ENCODE measurements at places on chromosomes 6 and 20.
A peak's percentile ranks its signal among the peaks of the same experiment; 100 is the strongest.

GRCh38 chr20:47778398-47779354, 6.6 kb downstream of the SULF2 start:
- no peak for DNase-seq

DNA sequence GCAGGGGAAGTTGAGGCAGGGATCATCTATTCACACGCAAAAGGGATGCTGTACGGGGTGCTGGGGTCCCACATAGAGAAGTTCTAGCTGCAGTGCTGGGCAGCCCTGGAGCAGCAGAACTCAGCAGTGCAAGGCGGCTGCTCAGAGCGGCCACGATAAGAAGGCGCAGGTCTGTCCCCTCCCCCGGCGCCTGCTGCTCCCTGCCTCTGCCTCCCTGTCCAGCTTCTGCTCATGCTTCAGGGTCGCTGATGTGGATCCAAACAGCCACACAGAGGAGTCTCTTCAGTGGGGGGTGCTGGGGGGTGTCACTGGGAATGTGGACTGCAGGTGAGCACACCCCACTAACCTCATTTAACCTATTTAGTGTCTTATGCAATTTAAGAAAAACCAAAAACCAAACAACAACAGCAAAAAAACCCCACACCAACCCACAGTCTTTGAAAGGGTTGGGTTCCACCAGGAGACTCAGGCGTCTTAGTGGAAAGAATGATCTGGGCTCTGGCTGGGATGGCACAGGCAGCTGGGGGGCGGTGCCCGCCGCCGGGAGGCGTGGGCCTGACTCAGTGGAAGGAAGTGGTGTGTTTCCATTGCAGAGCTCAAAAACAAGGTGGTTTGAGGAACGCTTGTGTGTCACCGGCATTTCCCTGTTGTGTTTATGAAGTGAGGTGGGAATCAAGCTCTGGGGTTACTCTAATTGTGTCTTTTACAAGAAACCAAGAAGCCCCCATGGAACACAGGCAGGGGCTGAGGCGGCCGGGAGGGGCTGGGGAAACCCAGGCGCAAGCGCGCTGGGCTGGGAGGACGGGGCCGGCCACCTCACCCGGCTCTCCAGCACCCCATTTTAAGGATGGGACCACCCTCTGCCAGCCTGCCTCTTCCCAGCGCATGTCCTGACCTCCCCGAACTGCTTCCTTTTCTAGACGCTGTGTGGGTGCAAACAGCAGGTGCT, 55.1 kb downstream of the IRF4 start:
- DNase-seq, result peak; percentile 93

DNA sequence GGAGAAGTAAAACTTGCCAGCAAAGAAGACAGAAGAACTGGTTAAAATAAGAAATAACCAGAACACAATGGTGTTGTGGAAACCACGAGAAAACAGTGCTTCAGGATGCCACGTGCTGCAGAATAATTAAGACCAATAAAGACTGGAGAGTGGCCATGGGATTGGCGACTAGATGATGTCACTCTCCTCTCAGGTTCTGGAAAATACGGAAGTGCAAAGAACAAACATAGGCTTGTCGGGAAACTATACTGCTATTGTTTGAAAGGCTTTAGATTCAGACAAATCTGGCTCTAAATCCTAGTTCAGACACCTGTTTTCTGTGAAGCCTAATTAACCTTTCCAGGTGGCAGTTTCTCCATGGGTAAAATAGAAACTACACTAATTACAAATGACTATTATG, 138.4 kb upstream of the STXBP5 start:
- no peak for DNase-seq

DNA sequence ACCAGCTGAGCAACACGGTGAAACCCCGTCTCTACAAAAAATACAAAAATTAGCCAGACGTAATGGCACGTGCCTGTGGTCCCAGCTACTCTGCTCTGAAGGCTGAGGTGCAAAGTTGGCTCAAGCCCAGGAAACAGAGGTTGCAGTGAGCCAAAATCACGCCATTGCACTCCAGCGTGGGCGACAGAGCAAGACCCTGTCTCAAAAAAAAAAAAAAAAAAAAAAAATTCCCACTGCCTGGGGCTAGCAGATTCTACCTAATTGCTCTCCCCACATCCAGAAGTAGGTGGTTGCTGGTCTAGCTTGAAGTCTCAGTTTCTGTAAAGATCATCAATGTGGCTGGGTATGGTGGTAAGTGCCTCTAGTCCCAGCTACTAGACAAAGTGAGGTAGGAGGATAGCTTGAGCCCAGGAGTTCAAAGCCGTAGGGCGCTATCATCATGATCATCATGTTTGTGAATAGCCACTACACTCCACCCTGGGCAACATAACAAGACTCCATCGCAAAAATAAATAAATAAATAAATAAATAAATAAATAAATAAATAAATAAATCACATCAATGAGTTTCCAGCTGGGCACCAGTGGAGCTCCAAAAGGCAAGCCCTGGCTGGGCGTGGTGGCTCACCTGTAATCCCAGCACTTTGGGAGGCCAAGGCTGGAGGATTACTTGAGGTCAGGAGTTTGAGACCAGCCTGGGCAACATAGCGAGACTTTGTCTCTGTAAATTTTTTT, 6.3 kb upstream of the AP5S1 start:
- DNase-seq, result no peak

GRCh38 chr6:91045161-91045560, 458.3 kb upstream of the MAP3K7 start:
- DNase-seq, result no peak

DNA sequence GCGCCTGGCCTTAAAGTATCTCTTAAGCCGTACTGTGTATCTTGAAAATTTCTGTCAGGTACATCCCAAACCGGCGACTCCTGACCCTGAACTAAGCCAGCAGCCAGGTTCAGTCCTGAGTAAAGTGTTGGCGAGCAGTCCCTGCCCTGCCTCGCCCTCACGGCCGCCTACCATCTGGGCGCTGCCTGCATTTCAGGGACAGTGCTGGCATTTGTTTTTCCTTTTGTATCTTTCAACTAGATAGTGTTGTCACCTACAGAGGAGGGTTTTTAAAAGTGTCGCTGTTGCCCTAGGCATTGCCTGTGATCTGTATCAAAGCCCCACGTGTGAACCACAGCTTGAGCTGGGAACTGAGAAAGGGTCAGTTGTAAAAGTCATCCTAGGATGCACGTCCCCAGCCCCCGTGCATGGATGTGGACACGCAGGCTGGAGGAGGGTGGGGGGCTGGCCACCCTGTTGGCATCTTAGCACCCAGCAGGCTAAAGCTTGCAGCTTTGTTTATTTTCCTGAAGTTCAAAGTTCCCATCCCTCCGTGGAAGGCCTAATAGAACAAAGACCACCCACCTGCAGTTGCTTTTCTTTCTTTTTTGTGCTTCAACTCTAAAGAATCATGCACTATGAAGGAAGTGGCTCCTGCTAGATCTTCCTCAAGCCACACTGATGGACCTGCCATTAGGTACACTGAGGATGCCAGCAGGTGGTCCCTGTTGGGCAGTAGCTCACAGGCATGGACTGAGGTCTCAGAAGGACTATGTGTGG, 136.8 kb downstream of the ZDHHC14 start:
- DNase-seq, result no peak

DNA sequence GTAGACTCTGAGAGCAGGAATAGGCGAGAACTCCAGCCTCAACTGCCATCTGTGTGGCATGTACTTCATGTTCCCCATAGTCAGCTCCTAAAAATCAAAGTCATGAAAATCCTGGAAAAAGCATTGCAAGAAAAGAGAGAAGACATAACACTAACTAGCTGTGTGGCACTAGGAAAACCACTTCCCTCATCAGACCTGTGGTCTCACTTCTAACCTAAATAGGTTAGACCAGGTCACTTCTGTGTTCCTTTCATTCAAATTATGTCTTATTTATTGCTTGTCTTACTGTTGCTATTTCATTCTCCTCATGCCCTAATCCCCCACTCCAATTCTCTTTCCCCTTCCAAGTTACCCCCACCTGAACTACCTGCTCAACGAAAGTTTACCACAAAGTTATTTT, 70.2 kb downstream of the TNFRSF21 start:
- DNase-seq, result no peak

GRCh38 chr6:3795836-3796718, 44.6 kb upstream of the PXDC1 start:
- no peak for DNase-seq

DNA sequence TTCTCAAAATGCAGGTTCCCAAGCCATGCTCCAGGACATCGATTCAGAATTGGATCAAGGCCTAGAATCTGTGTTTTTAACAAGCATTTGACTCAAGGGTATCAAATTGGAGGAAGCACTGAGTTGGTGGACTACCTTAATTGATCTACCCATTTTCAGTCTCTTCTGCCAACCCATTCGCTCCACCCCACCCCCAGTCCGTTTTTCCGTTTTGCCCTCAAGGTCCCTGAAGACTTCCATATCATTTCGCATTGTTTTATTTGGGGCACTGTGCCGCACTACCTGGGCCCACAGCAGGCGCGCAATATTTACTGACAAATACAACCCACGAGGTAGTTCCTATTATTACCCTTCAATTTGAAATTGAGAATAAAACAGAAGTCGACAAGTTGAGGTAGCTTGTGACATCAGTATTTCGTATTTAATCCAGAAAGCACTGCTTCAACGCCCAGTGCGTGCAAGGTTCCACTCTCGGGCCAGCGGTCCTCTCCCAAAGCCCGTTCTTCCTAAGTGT, 557 bp upstream of the DHX35 start:
- DNase-seq, result peak; percentile 10

DNA sequence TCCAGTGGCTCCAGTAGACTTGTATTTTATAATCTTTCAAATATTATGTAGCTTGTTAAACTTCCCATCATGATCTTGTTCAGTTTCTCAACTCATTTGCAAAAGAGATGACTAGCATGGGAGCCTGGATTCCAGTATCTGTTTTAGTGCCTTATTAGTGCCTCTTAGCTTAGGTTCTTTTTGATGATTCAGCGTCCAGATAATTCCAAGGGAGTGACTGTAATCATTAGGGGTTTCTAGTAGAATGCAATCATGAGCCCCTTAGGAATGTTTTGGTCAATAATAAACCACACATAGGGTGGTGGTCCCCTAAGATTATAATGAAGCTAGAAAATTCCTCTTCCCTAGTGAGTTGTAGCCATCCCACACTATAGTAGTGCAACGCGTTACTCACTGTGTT, 7.0 kb downstream of the CD2AP start:
- no peak for DNase-seq

DNA sequence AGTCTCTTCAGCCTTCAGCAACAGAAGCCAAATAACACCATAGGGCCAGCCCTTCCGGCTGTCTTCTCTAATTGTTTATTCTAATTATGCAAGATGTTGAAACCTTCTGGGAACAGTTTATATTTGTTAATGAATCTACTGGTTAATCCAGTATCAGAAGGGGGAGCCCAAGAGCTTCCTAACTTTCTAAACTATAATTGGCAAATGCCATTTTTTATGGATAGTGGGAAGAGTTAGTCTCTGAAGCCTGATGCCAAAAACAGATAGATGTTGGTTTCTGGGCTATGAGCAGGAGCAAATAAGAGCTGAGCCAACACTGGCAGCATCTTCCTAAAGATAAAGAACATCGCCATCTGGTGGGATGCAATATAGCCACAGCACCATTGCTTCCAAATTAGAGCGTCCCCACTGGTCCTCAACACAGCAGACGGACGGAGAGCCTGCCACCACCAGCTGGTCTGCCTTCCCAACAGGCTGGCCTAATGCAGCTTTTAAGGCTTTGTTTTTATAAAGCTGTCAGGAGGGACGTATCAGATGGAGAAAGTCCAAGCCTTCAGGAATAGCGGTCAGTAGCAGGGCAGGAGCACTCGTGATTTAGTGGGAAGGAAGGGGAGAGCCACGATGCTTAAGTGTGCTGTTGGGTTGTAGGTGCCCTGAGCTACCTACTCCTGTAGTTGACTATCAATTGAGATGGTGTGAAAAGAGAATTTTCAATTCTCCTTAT, 118.8 kb downstream of the RALGAPA2 start:
- DNase-seq, result no peak

DNA sequence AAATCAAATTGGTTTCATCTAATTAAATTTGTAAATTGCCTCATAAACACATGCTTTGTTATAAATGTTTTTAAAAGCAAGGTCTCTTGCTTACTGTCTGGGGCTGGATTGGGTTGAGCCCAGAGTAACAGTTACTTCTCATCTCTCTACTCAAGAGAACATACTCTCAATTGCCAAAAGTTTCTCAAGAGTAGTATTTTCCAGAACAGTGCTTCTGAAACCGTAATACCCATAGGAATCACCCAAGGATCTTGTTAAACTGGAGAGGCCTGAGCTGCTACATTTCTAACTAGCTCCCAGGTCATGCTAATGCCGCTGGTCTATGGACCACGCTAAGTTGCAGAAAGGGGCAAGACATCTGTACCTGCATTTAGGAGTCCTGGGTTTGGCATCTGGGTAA, 744.9 kb downstream of the PTPRT start:
- no peak for DNase-seq

GRCh38 chr20:35742741-35743523, 872 bp upstream of the RBM39 start:
- no peak for DNase-seq

- peak; percentile 13 for DNase-seq
These were observed 801 bp downstream of the FBXL4 start for GRCh38 chr6:98946879-98947410.

GRCh38 chr6:110800839-110801196, 14.5 kb downstream of the CDK19 start:
- DNase-seq, result no peak

DNA sequence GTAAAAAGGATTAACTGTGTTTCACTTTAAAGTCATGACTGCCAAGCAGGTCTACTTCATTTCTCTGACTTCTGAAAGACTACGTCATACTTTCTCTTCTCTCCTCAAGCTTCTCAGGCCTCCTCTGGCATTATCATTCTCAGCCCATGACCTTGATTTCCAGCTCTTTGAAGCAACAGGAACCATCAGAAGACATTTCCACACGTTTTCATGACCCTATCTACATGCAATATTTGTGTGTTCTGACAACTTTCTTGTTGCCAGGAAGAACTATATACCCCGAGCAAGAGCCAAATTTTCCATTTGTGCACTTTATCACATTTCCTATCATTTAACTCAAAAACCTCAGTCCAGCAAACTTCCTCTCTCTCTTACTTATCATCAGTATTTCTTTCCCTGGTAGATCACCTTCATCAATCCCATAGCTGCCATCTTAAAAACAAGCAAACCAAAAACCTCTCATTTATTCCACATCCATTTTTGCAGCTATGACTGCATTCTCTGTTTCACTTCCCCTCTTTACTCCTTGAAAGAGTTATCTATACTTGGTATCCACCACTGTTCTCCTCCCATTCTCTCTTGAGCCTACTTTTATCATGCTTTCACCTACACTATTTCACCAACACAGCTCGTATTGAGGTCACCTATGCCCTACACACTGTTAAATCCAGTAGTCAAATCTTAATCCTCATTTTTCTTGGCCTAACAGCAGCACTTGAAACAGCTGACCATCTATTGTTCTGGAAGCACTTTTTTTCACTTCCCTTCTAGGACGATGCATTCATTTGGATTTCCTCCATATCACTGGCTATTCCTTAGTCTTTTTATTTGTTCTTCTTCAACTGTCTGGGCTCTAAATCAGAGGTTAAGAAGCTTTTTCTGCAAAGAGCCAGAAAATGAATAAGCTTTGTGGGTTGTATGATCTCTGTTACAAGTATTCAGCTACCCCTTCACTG, 47.1 kb downstream of the STX7 start:
- DNase-seq, result no peak

GRCh38 chr6:14759976-14760672, 485.7 kb upstream of the JARID2 start:
- DNase-seq, result no peak

Measured in activated T-cell treated with anti-CD3 and anti-CD28 coated beads for 24 hours (primary cell).